ENCODE measurements at places on chromosomes 2 and 18.

DNA sequence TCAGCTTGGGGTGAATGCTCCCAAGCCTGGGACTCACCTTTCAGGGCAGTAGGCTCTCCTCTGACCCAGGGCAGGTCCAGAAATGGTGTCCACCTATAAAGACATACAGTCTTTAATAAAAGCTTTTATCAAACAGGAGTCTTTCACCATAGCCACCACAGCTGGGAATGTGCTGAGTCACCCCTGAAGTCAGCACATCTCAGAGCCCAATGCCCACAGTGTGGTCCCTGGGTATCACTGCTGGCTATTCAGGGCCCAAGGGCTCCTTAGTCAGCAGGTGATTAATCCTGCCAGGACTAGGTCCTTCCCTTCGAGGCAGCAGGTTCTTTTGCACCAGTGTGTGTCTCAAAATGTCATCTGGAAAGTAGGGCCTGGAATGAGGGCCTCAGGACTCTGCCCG is 181.9 kb downstream of the MEMO1 start:
- no peak for DNase-seq

DNA sequence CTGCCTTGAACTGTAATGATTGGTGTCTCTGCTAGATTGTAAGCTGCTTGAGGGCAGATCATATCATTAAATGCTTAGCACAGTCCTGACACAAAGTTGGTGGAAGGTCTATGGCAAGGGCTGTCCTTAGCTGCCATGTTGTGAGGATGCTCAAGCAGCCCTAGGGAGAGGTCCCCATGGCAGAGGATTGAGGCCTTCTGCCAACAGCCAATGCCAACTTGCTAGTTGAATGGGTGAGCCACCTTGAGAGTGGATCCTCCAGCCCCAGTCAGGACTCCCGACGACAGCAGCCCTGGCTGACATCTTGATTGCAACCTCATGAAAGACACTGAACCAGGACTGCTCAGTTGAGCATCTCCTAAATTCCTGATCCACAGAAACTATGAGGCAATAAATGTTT is 115.3 kb upstream of the SMAD2 start:
- no peak for DNase-seq

DNA sequence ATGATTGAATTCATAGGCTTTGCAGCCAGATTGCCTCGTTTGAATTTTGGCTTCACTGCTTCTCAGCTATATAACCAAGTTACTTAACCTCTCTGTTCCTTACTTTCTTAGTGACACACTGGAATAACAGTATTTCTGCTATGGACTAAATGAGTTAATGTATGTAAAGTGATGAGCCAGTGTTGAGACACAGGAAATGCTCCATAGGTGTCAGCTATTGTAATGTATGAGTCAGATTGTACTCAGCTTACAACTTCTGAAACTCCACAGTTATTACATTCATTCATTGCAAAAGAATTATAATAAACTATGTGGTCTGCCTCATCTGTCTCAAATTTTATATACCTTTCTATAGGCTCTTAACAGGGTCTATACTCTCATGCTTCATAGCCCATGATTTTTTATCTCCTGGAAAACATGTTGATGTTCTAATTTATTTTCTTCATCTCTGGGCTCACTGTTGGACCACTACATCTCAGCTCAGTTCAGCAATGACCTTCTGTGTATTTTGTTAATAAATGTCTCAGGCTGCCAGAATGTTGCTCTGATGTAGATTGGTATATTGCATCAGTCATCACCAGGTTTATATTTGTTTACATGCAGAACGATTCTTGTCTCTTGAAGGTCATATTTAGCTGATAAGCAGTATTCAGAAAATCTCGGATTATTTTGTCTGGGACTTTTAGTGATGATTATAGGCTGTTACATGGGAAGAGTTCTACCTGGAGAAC is 76.2 kb downstream of the MAP3K20 start:
- DNase-seq: no peak

- DNase-seq: no peak
Measured at GRCh38 chr2:240245184-240245583, 104.7 kb upstream of the OTOS start.

GRCh38 chr18:11159844-11160243 is 10.5 kb upstream of the PIEZO2 start:
- DNase-seq: no peak

- no peak for DNase-seq
Measured at GRCh38 chr2:178271629-178272333, 77.5 kb downstream of the OSBPL6 start.

DNA sequence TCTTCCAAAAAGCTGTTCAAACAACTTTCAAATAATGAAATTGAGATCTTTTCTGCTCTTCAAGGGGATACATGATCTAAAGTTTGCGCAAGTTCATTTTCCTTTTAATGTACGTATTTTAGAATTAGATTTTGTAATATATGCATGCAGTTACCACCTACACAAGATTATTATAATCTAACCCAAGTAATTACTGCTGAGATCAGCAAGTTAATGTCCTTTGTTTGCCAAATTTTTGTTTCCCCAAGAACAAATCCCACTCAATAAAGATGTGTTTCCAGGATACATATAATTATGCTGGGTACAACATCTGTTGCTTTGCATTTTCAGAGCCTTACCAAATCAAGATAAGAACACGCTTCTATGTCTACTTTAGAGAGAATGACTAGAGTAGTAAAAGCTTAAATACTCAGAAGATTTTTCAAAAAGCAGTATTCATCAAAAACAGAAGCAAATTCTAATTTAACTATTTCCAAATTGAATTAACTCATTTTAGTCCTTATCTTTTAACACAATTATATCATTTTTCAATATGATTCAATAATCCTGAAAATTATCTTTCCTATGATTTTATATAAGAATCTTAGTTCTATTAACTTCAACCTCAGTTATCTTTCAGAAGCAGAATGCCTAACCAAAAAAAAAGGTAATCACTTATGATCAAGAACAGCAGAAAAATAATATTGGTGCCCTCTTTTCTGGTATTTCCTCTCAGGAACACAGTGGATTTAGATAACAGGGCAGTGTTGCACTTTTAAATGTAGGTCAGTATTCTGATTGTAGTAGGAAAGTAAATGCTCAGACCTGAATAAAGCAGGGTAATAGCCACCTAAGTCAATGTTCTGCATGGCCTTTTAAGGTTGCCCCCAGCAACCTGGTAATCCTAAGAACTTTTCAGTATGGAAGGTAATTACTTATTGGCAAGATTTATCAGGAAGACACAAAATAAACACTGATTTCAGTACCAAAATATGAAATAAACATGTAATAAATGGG is 28.0 kb downstream of the CERKL start:
- no peak for DNase-seq

DNA sequence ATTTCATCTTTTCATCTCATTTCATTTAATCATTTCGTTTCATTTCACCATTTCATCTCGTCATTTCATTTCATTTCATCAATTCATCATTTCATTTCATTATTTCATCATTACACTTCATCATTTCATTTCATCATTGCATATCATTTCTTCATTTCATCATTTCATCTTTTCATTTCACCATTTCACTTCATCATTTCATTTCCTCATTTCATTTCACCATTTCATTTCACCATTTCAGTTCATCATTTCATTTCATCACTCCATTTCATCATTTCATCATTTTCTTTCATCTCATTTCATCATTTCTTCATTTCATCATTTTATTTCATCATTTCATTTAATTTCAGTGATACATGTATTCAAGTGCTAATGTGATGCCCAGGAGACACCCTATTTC is 127.1 kb downstream of the ANKRD30BL start:
- no peak for DNase-seq

DNA sequence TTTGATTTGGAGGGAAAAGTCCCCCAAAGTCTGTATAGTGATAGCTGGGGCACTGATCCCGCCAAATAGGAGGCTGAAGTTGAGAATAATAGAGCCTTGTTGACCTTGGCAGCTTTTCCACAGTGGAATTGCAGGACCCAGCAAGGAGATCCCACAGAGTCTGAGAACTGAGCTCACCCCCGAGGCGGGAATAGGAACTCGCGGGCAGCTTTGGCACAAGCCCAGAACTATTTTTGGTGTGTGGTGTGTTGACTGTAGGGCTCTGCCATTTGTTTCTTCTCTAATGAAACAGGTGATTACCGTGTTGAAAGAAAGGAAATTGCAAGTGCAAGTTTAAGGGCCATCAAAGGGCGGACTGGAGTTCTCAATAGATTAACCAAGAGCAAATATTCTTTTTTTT is 34.0 kb downstream of the SH3RF3 start:
- no peak for DNase-seq

Data from esophagus squamous epithelium (tissue), 5 donors.